Activated T-helper 1 cell treated with anti-CD3 and anti-CD28 coated beads, Interleukin-2, amount 50 U/mL, for 16 hours (primary cell): ENCODE measurements at places on chromosomes 3 and 15.

DNA sequence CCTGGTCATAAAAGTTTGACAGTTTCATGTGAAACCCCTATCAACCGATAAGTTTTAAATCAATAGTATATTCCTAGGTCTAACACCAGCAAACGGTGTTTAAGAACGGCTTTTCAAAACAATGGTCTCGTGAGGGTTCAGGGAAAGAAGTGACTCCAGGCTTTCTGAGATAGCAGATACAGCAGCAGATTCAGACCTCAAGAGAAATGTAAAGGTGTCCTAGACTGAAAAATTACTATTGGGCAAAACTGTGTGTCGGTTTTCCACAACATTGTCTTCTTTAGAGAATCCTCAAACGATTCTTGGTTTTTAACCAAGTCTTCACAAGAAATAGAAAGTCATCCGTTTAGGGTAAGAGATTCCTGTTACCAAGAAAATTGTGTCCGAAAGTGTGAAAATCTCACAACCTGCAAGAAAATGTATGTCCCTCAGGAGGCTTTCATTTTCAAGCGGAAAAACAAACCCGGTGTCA is 1.2 kb downstream of the SETD2 start:
- no peak for DNase-seq

DNA sequence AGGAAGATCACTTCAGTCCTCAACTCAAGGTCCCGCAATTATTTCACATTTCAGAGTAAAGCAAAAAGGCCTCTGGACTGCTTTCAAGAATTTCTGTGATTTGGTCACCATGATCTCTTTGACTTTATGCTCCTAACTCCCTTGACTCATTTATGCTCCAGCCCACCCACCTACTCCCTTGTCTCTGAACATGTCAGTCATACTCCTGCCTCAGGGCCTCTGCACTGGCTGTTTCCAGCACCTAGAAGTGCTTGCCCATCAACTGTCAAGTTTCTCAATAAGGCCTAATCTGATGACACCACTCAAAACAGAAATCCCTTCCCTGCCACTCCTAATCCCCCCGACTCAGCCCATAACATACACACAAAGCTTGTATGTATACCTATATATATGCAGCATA is 36.1 kb upstream of the CSPG5 start:
- DNase-seq = no peak

GRCh38 chr15:71654042-71654719 is 156.2 kb upstream of the NR2E3 start:
- no peak for DNase-seq

- no peak for DNase-seq
These were observed 68.9 kb downstream of the GHSR start for GRCh38 chr3:172379372-172379771.

DNA sequence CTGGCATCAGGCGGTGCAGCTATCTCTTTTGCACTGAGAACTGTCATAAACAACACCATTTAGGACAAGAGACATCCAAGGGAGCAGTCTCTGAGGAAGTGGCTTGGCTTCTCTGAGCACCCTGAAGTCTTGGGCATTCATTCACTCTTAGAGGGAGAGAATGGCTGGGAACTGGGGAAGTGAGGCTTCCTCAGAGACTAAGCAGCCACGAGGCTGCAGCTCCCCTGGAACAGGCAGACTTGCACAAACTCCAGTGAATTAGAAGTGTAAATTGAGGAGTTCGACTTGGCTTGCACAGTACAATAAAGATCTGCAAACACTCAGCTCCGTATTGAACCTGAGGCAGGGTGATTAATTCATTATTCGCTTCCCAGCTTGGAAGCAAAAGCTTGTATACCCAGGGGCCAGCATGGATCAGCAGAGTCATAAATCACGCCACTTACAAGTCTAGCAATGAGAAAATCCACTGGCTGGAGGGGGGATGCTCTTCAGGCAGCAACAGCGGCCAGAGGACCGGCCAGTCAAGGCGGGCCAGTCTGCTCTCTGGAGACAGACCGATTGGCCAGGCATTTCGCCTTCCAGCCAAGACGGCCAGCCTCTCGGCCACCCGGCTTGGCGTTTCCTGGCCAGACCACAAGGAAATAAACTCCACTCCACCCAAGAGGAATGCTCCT is 118.8 kb upstream of the ADPGK start:
- DNase-seq = no peak

GRCh38 chr15:43220991-43221403 is at the start of gene EPB42:
Gene EPB42, minus strand, starts transcription at chr15:43221018. Its CDS starts 193 bp downstream, at chr15:43220825.
- no peak for DNase-seq

DNA sequence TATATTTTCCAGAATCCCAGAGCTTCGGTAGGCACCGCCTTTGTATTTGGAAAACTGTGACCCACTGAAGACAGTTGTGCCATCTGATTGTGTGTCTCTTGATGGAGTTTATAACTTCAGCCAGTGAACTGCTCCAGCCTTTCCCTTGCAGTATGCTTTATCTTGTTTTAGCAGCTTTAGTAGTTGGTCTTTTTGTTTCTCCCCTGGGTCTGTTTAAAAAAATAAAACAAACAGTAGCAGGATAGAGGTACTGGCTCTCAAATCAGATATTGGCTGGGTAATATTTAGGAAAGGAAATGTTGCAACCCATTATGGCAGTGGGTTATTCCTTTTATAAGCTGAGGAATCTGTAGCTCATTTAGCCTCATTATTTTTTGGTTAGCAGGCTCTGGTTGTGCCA is 151.5 kb upstream of the BFSP2 start:
- no peak for DNase-seq

- no peak for DNase-seq
These were observed 331.6 kb downstream of the PYDC2 start for GRCh38 chr3:191792580-191792979.

- DNase-seq = no peak
These were observed 87.3 kb upstream of the C15orf61 start for GRCh38 chr15:67433495-67434099.

- DNase-seq = peak; percentile 8
These were observed 428 bp downstream of the LYSMD4 start for GRCh38 chr15:99732751-99733267.

- DNase-seq = no peak
These were observed 260.2 kb upstream of the NAALADL2 start for GRCh38 chr3:174598885-174599439.

- no peak for DNase-seq
These were observed 35.5 kb downstream of the CADPS start for GRCh38 chr3:62839748-62840147.

DNA sequence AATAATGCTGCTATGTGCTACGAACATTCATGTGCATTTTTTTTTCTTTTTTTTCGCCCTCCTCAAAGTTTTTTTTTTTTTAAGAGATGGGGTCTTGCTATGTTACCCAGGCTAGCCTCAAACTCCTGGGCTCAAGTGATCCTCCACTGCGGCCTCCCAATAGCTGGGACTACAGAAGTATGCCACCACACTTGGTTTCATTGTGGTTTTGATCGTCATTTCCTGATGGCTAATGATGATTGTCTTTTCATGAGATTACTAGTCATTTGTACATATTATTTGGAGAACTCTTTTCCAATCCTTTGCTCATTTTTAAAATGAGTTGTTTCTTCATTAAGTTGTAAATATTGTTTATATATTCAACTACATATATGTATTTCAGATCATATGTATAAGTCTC is 48.8 kb downstream of the FBXO22 start:
- DNase-seq = no peak

GRCh38 chr3:27253831-27254230 is 115.4 kb downstream of the NEK10 start:
- DNase-seq = no peak

- DNase-seq = no peak
These were observed 94.1 kb downstream of the FLNB start for GRCh38 chr3:58102390-58102750.

DNA sequence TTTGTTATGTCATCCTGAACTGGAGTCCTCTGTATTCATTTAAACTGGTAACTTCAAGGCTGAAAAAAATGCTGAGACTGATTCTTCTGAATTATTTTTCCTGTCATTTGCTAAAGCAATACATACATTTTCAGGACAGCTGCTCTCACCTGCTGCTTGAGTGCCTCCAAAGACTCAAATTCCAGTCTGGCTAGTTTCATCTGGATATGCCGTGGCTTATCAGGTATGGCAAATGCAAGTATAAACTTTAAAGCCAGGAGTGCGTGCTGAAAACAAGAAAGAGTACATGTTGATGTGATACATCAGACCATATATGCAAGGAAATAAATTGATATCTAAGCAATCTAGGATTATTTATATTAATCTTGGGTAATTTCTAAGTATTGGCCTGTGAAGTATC is 146.1 kb downstream of the SNRK start:
- DNase-seq = no peak

GRCh38 chr3:9224490-9224889 is 25.0 kb downstream of the SRGAP3 start:
- no peak for DNase-seq

GRCh38 chr3:112740835-112741234 is 99.9 kb upstream of the CCDC80 start:
- DNase-seq = no peak

GRCh38 chr3:120495809-120496208 is 45.0 kb upstream of the FSTL1 start:
- DNase-seq = no peak

DNA sequence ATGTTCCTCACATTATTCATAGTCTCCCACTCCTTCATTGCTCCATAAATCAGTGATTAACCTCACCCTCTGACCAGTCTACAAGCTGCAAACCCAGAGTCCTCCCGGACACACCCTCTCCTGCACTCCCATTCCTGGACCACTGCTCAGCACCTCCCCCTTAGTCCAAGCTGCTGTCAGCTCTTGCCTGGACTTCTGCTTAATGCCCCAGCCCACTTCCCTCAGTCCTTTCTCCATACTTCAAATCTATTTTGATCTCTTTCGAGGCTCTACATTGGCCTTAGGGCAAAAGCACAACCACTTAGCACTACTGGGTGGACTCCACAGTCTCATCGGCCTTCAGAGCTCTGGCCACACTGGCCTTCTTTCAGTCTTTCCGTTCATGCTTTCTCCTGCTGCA is 79.4 kb upstream of the FAM98B start:
- DNase-seq = no peak
